Activated CD4-positive, alpha-beta T cell treated with anti-CD3 and anti-CD28 coated beads, Interleukin-2, amount 50 U/mL, for 48 hours (primary cell): ENCODE measurements at places on chromosomes 16 and 17.

GRCh38 chr17:82317394-82318168, at the start of gene CD7:
Gene CD7, minus strand, starts transcription at chr17:82317608. Its CDS starts 113 bp downstream, at chr17:82317495.
- peak; percentile 80 for DNase-seq

DNA sequence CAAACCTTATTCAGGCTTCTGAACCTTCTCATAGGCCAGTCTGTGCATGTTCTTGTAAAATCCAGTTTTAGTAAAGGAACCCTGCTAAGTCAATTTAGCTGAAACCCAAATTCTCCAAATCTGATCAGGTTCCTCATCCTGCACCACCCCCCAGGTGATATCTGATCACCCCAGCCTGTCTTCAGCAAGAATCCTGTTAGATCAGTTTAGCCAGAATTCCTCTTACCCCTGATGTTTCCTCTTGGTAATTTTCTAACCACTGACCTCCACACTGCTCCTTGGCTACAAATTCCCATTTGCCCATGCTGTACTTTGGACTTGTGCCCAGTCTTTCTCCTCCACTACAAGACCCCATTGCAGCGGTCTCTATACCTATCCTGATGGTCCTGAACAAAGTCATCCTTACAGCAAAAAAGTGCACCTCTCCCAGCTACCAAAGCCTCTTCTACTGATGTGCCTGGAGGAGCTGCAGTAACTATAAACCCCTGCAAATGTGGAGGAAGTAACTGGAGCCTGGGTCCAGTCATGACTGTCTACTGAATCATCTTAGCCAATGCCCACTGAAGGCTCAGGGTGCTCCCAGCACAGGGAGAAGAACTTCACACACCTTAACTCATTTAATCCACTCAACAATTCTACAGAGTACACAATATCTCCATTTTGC, 23.8 kb downstream of the TEX14 start:
- DNase-seq = no peak

- no peak for DNase-seq
Measured at GRCh38 chr17:47808830-47809480, 12.6 kb downstream of the OSBPL7 start.

DNA sequence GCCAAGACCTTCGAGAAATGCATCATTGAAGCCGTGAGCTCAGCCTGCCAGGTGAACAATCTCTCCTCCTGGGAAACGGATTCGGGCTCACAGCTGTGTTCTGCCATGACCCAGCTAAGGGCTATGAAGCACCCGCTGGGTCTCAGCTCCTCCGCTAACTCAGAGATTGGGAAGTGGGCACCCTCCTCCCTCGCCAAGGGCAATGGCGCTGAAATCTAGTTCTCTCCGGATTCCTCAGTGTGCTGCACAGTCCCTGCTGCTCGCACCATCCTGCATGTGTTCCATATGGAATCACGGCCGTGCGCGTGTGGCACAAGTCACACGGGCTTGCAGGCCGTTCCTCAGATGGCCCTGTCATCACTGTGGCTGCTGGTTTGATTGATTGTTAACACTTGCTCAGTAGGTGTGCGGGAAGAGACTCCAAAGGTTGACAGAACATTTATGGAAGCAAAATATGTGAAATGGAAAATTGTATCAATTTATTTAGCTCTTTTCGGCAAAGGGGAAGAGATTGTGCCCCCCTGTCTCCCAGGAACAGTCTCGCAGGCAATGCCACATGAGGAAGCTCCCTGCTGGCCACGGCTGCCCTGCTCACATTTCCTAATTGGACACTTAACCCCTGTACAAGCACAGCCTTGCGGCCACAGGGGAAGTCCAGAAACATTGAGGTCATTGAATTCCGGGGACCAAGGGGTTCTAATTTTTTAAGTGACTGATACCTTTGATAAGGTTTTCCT, 58.8 kb downstream of the RNF213 start:
- DNase-seq = no peak

- no peak for DNase-seq
Measured at GRCh38 chr17:79070266-79070880, 4.3 kb upstream of the ENGASE start.

GRCh38 chr16:28104404-28104803, 40.9 kb upstream of the GSG1L start:
- no peak for DNase-seq

GRCh38 chr17:27324771-27325339, 30.9 kb downstream of the WSB1 start:
- no peak for DNase-seq

- no peak for DNase-seq
Measured at GRCh38 chr17:19308398-19308797, 54.1 kb downstream of the B9D1 start.

- no peak for DNase-seq
Measured at GRCh38 chr16:1794908-1795666, 1.6 kb upstream of the IGFALS start.

DNA sequence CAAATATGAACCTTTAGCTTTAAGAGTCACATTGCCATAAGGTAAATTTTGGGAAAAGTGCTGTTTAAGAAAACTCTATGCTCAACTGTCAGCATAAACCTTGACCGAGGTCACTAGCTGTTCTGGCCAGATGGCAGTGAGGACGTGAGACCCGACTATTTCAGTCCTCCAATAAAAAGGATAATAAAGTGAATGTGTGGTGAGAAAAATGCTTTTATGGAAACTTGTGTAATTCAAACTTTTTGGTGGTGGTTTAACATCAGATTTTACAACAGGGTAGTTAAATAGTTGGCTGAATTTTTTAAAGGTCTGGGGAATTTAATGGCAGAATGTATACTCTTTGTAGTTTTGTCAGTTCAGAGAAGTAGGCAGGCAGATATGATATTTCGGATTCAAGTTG, 391.1 kb downstream of the PMP22 start:
- no peak for DNase-seq

DNA sequence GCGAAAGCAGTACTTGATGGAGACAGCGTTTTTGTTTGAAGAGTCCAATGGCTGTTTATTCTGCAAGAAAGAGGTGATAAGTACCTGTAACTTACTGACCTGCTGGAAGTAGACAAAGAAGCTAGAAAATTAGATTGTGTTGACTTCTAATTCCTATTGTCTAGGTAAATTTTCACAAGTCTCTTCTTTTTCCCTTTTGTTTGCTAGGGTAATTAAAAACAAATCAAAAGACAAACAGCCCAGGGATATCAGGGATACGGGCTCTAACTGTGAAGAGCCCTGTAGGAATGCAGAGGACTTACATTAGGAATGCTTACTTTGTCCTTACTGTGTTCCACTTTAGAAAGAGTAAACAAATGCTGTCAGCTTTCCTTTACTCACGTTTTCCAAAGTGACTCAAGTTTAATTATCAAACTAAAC, 7.0 kb downstream of the PSME3IP1 start:
- DNase-seq = no peak
